ENCODE measurements at places on chromosomes 6 and 20.

DNA sequence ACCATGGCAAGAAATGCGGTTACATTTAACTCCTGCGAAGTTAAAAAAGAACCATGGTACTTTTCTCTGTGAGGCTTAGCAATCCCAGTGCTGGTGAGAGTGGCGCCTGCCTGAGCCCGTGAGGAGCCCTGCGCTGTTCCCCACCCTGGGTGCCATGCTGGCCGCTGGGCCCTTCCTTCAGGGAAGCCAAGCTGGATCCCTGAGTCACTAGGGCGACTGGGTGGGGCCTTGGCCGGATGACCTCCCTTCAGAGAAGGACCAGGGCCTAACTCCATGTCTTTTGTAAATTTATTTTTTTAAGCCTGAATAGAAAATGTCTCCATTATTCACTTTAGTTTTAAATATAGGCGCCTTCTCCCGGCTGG is 209.1 kb downstream of the ERMARD start:
- DNase-seq: no peak

GRCh38 chr6:111709615-111710398 is 104.1 kb upstream of the TRAF3IP2 start:
- DNase-seq: peak; percentile 88

- DNase-seq: no peak
These were observed 251.9 kb downstream of the UST start for GRCh38 chr6:148998704-148999103.

- DNase-seq: no peak
These were observed 11.8 kb downstream of the RIPOR2 start for GRCh38 chr6:24923885-24924401.

DNA sequence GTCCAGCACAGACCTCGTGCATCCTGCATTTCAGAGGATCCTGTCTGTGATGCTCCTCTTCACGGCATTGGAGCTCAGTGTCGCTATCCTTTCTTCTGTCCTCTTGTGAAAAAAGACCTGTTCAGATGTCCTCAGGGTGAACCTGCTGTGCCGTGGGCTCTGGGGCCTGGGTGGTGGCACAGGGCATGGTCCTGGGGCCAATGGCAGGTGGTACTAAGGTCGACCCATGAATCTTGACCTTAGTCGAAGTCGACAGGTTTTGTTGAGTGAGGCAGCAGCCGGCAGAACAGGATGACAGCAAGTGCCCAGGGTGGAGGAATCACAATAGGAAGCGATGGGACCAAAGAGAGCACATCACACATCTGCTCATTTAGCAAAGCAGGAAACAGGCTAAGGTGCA is 22.0 kb upstream of the MAS1L start:
- no peak for DNase-seq

GRCh38 chr6:37127961-37128862 is 41.7 kb upstream of the PIM1 start:
- DNase-seq: no peak

DNA sequence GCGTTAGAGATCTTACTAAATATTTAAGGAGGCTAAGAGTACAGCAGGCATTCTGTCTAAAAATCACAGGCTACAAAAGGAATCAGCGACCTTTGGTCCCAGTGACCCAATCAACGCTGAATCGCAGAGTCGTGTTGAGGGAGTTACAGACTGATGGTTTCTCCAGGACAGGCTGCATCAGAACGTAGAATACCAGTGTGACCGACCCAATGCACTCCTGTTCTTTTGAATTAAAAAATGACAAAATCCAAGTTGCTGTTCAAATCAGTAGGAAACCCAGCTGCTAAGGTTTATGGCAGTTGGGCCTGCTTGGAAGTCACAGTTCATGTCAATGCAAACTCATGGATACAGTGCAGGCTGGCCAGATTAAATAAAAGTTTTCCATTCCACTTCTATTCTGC is 155.8 kb upstream of the AFDN start:
- DNase-seq: no peak

DNA sequence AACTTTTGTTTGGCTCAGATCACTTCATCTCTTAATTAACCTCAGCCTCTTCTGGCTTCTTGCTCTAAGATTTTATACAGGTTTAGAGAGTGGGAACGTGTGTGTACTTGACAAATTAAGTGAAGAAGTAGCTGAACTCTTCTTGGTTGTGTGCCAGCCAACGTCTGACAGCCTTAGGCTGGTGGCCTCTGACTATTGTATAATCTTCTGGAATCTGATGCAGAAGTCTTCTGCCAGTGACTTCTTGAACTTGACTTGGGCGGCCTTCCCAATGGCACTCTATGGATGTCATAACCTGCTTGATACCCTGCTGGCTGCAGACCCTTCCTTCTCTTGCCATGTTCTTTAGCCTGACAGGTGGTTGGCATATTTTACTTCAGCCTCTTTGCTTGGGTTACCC is 660.5 kb downstream of the DOK5 start:
- no peak for DNase-seq

- DNase-seq: peak; percentile 93
These were observed at the start of gene LAMA2 for GRCh38 chr6:128882991-128883611. TSS of gene LAMA2 (plus strand) at chr6:128883138. CDS start at chr6:128883246, 108 bp downstream.

DNA sequence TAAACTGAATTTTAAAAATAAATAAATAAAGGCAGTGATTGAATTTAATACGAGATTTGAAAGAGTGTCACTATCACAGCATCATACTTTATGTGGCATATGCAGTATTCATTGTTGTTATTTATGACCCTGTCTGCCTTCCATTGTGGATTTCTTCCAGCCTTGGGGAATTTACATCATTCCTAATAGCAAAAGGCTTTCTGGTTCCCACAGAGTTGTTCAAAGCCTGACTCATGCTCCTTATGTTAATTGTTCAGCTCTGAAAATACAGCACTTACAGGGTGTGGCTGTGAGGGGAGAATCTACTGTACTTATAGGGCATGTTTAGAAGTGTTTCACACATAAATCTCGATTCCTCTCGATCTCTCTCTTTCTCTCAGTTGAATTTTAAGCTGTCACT is 54.4 kb downstream of the JAG1 start:
- peak; percentile 44 for DNase-seq

DNA sequence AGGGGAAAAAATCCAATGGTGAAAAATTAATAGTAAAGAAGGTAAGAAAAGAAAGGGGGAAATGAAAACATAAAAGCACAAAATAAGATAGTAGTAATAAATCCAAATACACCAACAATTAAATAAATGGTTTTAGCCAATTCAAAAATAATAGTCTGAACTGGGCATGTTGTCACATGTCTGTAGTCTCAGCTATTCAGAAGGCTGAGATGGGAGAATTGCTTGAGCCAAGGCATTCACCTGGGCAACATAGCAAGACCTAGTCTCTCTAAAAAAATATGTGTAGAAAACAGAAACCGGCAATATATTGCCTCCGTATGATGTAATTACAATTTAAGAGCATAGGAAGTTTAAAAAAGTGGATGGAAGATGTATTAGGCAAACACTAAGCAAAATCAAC is 311.3 kb upstream of the FERMT1 start:
- DNase-seq: no peak

- DNase-seq: no peak
These were observed 275.8 kb upstream of the PRDM1 start for GRCh38 chr6:105810105-105810921.

DNA sequence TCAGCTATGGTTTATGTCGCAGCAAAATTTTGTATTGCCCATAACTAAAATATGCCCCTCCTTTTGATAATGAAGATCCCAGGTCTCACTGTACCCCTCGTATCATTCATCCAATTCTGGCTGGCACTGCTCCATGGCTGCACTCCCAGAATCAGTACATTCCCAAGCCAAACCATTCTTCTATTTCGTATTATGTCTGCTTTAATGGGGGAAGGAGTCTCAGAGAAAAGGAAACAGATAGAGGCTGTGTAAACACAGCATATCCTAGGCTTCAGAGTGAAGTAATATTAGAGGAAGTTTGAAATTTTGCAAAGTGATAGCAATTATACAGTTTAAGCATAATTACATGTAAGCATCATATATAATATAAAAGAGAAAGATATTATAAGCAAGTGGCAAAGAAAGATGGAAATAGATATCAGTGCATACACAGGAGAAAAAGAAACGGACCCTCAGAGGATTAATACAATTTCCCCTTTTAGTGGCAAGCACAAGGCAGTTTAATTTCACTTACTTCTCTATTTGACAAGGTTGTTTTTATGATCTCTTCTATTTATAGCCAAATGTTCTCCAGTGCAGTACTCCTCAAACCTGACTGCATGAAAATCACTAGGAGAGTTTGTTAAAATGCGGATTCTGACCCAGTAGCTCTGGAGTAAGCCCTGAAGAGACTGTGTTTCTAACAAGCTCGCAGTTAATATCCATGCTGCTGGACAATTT is 56.5 kb upstream of the TENT5A start:
- peak; percentile 23 for DNase-seq

DNA sequence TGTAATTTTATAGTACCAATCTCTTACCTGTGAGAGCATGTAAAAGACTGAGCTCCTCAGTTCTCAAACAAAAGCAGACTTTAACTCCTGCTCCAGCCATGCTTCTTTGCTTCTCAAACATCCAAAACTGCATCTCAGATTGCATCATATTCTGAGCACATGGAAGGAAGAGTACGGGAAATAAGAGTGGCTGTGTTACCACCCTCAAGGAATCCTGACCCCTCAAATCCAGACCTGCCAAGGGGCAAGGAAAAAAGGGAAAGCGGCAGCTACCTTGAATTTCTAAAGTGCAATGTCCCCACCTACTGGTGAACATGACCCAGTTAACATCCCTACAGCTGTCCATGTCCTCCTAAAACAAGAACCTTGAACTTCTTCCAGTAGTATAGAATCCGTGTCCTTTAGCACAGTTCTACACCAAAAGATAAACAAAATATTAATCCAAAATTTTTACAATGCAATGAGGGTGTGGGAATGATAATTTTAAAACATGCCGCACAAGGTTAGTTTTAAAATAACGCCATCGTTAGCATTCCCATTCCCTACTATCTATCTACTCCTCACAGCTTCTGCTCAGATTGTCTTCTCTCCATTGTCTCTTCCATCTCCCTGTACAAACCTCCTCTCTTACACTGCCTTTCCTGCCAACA is 34.1 kb upstream of the HLA-DQB1 start:
- DNase-seq: peak; percentile 59

DNA sequence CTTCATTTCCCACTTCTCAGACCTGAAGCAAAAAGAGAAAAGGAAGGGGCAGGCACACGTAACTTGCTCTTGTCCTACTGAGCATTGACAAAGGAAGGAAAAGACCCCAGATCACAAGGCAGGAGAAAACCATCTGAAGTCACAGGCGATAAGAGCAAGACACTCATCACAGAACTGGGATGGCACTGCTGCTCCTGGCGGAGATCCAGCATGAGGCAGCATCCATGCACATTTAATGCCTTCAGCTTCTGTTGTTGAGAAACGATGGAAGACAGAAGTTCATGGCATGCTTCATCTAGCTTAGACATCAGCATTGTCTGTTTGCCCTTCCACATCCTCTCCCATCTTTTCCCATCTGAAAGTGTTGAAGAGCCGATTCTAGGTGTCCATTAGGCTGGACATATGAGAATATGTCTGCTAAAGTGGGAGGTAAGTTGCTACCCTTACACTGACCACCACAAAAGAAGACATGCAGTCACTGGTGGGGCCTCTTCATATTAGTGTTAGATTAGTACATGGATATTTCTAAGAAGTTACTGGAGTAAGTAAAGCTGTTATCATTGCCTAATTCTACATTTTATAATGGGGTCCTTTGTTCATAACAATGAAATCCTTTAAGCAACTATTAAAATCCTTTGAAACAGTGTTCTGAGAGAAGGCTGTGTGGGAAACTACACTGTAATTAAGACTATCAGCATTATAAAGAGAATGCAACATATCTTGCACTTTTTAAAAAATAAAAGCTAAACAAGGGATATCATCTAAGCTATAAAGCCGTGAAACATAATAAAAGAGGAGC is 618.5 kb downstream of the C6orf118 start:
- no peak for DNase-seq

DNA sequence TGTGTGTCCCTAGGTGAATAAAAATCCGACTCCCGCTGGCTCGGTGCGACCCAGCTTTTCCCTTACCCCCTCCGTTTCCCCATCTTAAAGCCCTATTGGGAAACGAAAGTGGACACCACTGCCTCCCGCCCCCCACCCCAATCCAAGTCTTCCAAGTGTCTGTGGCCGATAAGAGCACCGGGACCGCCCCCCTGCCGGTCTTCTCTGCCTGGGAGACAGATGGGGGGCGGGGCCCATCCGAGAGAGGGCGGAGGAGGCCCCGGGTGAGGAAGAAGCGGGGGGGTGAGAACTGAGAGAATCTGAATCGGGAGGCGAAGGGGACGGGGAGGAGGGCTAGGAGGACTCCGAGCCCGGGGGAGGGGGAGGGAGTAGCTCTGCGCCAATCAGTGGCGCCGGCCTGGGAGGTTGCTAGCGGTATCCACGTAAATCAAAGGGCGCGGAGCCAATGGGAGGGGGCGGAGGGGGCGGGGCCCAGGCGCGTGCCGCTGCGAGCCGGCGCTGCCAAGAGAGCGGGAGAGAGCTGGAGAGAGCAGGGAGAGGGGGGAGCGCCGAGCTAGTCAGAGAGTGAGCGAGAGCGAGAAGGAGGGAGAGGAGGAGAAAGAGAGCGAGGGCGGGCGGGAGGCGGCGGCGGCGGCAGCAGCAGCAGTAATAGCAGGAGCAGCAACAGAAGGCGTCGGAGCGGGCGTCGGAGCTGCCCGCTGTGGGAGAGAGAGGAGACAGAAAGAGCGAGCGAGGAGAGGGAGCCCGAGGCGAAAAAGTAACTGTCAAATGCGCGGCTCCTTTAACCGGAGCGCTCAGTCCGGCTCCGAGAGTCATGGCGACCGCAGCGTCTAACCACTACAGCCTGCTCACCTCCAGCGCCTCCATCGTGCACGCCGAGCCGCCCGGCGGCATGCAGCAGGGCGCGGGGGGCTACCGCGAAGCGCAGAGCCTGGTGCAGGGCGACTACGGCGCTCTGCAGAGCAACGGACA is at the start of gene POU3F2:
Gene POU3F2, plus strand, starts transcription at position 515 of the 972 bp plus-strand sequence. Its CDS starts 300 bp downstream, at position 815.
- peak; percentile 73 for DNase-seq

DNA sequence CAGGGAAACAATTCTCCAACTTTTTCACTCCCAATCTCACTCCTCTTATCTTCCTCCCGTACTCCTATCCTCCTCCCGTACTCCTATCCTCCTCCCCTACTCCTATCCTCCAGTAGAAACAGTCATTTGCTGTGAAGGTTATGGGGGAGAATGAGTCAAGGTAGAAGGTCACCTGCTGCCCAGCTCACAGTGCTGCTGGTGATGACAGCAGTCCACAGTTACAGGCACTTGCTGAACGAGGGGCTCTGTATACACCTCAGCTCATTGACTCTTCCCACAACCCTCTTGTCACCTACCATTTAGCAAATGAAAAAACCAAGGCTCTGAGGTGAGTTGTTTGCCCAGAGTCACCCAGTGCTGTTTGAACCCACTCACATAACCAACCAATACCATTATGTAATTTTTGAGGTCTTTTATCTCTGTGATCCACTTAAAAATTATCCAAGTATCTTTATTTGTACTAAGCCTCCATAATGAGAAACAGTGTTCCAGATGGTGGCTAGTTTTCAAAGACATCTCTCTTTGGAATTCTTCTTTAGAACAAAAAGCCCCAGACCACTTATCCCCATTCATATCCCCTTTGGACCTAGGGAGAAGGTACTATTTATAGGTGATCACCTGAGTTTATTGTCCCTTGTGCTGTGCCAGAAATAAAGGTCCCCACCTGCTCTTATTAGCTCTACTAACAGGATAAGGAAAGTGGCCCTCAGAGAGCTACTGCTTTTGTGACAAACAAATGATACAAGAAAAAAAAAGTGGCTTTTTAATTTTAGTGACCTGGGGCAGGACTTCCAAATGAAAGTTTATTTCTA is 53.2 kb downstream of the PTPN1 start:
- no peak for DNase-seq

- DNase-seq: peak; percentile 84
These were observed at the start of gene NT5DC1 for GRCh38 chr6:116100419-116101301. TSS of gene NT5DC1 (plus strand) at chr6:116100853. CDS start at chr6:116100931, 78 bp downstream.

- peak; percentile 85 for DNase-seq
These were observed 9.9 kb upstream of the RFPL4B start for GRCh38 chr6:112337209-112337638.

GRCh38 chr6:129446272-129447197 is 263.4 kb downstream of the ARHGAP18 start:
- no peak for DNase-seq

Measured in hindlimb muscle (tissue), 1 donor.